Stimulated activated CD4-positive, alpha-beta T cell treated with anti-CD3 and anti-CD28 coated beads, TNF-alpha, amount 100 ng/mL, for 1 hour (primary cell): ENCODE measurements at places on chromosomes 7 and 10.

DNA sequence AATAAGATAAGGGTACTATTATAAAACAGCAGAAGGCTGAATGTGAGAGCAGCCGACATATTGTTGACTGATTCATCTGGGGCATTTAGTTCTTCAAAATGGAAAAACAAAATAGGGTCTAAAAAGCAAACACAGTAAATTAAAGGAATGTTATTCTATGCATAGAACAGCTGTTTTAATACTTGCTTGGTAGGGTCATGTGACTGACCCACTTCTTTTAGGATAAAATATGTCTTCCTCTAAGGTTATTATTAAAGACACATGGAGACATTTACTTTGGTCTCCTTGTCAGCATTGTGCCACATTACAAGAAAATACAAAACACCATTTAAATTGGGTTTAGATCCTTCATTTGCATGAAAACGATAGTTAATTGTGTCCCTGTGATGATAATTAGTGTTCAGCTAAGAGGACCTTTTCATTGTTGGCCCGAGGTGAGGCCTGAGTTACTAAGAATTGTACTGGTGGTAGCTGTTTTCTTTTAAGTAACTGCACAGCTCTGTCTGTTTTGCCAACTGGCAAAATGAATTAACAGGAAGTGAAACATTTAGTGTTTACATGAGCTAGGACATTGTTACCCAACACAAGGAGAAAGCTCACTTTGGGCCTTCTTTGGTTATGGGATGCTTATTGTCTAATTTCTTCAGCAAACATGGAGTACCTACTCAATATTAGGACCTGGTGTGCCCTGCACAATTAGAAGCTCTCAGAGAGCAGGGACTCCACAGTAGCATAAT, 764.4 kb downstream of the LRMDA start:
- no peak for DNase-seq

- no peak for DNase-seq
Observed at GRCh38 chr10:100370714-100371481, 23.9 kb downstream of the SCD start.

DNA sequence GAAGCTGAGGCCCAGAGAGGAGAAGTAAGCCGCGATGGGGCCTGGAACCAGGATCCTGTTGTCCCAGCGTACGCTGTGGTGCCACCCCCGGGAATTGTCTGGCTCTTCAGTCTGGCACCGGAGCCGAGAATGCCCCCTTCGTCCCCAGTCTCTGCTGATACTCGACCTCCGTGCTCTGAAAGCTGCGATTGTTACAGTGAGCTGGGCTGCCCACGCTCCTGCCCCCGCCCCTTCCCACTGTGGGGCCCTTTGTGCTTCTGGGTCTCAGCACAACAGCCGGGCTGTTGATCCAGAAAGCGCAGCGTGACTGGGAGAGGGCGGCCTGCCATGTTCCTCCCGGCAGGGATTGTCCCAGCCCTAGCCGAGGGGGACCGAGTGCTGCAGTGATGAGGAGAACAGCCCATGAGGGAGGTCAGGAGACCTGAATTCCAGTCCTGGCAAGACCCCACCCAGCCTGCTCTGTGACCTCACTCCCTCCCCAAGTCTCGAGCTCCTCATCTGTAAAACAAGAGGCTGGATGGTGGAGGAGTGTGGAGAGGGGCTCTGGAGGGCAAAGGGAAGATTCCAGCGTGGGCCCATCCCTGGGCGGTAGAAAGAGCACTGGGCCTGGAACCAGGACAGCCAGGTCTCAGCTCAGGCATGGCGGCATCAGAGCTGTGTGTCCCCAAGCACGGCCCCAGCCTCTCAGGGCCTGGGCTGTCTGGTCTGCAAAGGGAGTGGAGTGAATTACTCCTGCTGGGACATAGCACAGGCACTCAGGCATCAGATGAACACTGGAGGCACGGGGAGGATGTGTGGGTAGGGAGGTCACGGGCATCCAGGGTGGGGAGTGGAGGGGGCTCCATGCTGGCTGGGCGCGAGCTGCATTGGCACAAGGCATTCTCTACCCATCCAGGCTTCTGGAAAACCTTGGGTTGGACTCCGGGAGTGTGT, 43.6 kb downstream of the TSPAN15 start:
- DNase-seq, result no peak

DNA sequence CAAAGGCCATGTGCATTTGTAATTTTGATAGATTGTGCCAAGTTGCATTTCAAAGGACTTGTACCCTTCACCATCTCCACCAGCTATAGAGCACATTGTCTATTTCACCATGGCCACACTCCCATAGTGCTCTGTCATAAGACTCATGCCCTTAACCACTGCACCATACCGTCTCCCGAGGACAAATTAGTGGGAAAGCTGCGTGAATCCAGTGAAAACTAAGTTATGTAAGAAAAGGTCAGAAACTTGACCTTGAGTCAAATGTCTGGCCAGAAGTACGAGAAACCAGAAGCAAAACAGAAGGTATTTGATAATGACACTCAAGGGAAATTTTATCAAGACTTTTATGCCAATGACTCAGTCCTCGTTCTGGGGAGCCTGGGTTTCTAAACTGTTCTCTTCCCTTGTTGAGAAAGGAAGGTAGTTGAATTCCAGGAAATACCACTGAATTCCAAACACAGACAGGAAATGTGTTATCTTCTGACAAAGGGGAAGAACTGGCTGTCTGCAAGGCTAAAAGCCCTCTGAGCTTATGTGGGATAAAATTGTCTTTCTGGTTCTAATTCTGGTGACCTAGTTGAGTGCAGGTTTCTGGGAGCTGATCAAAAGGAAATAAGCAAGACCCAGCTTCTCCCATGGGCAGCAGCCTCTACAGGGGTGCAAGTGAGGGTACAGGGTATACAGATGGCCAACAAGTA, 49.7 kb downstream of the CDK1 start:
- DNase-seq, result no peak

DNA sequence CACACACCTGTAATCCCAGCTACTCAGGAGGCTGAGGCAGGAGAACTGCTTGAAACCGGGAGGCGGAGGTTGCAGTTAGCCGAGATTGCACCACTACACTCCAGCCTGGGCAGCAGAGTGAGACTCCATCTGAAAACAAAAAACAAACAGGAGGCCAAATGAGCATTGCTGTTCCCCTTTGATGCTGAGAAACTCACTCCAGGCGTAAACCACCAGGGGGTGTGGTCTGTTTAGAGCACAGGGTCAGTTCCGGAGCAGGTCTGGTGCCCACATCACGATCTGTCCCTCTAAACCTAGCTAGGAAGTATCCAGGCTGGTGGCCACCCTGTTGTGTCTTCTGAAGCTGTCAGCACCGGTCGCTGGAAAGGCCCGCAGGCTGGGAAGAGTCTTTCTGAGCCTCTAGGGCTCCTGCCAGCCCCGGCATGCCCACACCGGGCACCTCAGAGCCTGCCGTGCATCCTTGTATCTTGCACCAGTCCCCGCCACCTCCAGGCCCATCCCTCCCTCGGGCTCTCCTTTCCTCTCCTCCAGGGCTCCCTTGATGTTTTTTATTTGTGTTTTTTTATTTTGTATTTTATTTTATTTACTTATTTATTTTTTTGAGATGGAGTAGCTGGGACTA, 66.3 kb upstream of the SH2B2 start:
- DNase-seq, result no peak

GRCh38 chr7:15378494-15379145, 183.2 kb downstream of the AGMO start:
- no peak for DNase-seq

GRCh38 chr10:62811159-62811875, 4.8 kb downstream of the EGR2 start:
- DNase-seq, result no peak

DNA sequence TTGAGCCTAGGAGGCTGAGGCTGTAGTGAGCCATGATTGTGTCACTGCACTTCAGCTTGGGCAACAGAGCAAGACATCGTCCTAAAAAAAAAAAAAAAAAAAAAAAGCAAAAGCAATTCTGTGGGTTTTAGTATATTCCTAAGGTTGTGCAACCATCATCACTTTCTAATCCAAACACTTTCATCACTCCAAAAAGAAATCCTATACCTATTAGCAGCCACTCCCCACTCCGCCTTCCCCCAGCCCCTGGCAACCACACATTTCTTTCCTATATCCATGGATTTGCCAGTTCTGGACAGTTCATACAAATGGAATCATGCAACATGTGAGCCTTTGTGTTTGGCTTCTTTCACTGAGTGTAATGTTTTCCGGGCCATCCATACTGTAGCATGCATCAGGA, 20.4 kb downstream of the ZAN start:
- DNase-seq, result no peak
